ENCODE measurements at places on chromosomes 5 and 9.

- DNase-seq: no peak
Observed at GRCh38 chr5:174177976-174178605, 132.6 kb downstream of the NSG2 start.

GRCh38 chr9:90645721-90646120, 3.1 kb upstream of the DIRAS2 start:
- DNase-seq: no peak

- DNase-seq: no peak
Observed at GRCh38 chr5:130893006-130893405, 272.1 kb downstream of the HINT1 start.

DNA sequence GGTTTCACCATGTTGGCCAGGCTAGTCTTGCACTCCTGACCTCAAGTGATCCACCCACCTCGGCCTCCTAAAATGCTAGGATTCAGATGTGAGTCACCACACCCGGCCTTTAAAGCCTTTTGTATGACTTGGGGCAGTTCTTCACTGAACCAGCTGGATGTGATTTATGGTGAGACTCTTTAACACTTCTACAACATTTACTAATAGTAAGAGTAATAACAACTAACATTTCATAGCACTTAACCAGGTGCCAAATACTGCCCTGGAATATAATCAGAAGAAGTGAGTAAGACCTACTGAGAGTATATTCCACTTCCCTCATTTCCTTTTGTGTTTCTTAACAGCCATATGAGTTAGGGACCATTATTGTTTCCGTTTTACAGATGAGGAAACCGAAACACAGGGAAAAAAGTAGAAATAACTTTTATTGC, 10.0 kb downstream of the ZSWIM6 start:
- DNase-seq: no peak

- DNase-seq: no peak
Observed at GRCh38 chr9:110691002-110691549, 22.5 kb downstream of the MUSK start.

DNA sequence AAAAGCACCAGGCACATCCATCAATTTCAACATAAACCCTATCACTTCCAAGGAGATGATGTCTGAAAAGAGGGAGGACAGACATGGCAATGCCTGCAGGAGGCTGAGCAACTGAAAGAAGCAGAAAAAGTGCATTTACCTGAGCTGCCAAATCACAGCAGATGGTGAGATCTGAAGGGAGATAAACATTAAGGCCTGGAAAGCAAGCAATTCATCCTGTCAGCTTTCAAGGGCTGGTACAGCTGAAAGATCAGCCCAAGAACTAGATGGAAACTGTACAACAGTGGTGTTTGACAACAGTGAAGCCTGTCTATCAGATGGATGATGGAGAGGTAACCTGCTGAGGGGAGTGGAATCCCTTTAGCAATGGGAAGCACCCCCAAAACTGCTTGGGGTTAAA, 433.2 kb upstream of the ZNF608 start:
- DNase-seq: no peak

DNA sequence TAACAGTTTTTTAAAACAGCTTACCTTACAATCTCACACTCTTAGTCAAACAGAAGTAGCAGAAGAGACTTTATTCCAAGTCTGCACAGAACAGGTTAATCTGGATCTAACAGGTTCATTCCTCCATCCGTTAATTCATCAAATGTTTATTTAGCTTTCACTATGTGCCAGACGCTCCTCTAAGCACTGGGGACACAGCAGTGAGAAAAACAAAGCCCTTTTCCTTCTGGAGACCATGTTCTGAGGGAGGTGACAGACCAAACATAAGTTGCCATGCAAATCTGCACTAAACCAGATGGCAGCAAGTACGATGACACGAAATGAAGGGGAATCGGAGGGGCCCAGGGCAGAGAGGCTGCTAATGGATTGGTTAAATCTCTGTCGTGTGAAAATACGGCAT, 17.1 kb upstream of the GLIPR2 start:
- DNase-seq: no peak

GRCh38 chr5:138705007-138705406, 48.2 kb upstream of the CTNNA1 start:
- no peak for DNase-seq

GRCh38 chr9:105318729-105319191, 74.3 kb downstream of the SLC44A1 start:
- DNase-seq: no peak

DNA sequence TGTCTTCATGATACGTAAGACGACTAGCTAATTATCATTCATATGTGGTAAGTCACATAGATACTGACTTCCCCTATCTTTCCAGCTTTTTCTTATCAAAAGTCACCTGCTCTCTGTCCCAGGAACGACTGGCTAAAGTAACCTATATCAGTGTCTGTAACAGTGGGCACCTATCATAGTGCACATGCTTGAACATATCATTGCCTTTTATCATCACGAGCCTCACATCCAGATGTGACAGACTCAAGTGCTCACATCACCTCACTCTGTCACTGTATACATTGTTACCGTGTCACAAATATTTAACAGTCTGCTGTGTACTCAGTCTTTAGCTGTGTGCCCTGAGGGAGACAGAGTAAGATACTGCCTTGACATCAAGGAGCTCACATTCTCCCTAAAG, 125.4 kb upstream of the CCDC152 start:
- DNase-seq: no peak

DNA sequence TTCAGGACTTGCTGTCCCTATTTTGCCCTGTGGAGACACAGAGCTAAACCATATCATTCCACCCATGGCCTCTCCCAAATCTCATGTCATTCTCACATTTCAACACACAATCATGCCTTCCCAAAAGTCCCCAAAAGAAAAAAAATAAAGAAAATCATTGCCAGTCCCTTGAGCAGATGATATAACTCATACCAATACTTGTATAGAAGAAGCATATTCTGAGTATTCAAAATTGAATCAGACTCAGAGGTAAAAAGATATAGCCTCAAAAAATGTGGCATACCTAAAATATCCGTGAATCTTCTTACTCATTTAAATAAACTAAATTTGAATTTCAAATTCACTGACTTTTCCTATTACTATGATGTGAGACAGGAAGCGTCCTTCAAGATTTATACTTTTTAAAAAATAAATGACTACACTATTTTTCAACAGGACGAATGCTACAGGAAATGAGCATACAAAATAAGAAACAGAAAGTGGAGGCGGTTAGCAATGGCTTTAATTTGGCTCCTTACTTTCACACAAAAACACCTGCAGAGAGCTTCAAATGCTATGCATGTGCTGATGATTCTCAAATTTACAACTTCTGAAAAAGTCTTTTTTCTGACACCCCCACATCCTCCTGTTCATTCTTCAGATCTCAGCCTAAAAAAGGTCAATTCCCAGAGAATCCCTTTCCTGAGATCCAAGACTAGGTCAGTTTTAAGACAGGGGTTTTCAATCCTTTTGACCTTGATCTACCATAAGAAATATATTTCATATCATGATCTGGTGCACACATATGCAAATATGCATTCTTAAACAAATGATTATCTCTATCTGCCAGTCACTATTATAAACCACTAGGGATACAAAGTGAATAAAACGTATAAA, 39.6 kb upstream of the DMXL1 start:
- DNase-seq: no peak

- DNase-seq: no peak
Observed at GRCh38 chr5:150516011-150516410, 8.1 kb downstream of the NDST1 start.

Data from T-cell (primary cell).